ENCODE measurements at places on chromosomes 6 and 20.

GRCh38 chr20:24679448-24680047, 210.1 kb downstream of the SYNDIG1 start:
- DNase-seq, result no peak

GRCh38 chr6:100806296-100806695, 74.8 kb downstream of the ASCC3 start:
- DNase-seq, result no peak

- DNase-seq, result no peak
These were observed 289.0 kb downstream of the SYNE1 start for GRCh38 chr6:152348116-152348515.

- no peak for DNase-seq
These were observed 1958.5 kb upstream of the DEFB115 start for GRCh38 chr20:29298759-29299613.

DNA sequence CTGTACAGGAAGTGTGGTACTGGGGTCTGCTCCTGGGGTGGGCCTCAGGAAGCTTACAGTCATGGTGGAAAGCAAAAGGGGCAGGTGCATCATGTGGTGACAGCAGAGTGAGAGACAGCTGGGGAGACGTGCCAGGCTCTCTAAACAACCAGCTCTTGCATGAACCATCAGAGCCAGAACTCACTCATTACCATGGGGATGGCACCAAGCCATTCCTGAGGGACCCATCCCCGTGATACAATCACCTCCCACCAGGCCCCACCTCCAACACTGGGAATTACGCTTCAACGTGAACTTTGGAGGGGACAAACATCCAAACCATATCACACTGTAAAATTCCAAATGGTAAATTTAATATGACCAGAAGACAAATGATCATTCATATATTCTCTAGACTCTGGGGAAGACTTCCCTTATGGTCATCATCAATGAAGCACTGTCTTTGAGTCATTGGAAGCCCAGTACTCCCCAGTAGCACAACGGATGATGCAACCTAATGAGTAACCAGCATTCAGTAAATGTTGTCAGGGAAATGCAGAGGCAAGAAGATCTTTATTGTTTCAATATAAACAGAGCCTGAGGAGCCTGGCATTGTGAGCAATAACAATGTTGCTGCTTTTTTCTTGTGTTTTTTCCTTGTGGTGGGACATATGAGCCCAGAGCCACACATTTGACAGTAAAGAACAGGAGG, 48.2 kb upstream of the RALY start:
- DNase-seq, result no peak

DNA sequence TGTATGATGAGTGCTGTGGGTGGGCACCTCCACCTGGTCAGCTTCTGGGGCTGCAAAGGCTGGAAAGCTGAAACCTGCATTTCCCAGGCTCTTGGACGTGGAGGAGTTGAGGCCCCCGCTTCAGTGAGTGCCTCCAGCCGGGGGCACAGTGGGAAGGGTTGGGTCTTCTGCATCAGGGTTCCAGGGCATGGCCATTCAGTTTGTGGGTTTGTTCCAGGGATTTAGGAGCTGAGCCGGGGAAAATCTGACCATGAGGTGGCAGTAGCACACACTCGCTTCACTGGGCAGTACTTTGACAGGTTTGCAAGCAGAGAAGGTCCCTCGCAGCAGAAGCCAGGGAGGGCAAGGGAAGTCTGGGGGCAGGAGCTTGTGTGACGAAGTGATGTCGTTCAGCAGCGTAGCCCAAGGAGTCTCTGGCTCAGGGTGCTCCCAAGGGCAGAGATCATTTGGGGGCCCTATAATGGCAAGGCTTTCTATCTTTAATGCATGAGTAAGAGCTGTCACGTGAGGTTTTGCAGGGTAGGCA, 69.5 kb upstream of the SULF2 start:
- no peak for DNase-seq

- DNase-seq, result no peak
These were observed 329.8 kb upstream of the SOX4 start for GRCh38 chr6:21263531-21264287.

GRCh38 chr6:142845624-142846458, 99.1 kb downstream of the HIVEP2 start:
- no peak for DNase-seq

DNA sequence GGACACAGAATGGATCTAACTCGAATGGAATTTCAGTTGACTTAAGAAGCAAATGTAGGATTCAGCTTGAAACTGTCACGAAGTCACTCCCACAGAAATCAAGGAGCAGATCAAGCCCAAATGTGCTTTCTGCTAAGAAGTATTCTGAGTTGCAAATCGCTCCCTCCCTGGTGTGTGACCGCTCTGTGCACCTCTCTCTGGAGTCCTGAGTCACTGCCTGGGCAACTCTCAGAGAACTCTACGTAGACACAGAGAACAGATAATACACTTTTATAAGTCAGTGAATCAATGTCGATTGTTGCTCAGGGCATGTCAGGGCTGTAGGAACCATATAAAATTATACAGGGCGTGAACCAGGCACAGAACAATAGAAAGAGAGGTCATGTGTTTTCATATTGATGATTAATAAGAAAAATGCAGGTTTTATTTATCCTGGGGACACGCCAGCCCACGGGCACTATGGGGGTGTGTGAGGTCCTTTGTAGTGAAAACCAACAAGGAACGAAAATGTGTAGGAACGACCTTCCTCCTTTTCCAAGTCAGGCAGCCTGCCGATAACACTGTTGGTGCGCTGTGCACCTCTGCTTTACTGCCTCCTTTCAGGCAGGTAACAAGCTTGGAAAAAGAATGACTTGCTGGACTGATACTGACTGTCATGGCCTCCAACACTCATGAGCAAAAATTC, 248.1 kb upstream of the FOXQ1 start:
- DNase-seq, result no peak

GRCh38 chr6:160265869-160266476, 7.4 kb upstream of the SLC22A2 start:
- DNase-seq, result no peak

DNA sequence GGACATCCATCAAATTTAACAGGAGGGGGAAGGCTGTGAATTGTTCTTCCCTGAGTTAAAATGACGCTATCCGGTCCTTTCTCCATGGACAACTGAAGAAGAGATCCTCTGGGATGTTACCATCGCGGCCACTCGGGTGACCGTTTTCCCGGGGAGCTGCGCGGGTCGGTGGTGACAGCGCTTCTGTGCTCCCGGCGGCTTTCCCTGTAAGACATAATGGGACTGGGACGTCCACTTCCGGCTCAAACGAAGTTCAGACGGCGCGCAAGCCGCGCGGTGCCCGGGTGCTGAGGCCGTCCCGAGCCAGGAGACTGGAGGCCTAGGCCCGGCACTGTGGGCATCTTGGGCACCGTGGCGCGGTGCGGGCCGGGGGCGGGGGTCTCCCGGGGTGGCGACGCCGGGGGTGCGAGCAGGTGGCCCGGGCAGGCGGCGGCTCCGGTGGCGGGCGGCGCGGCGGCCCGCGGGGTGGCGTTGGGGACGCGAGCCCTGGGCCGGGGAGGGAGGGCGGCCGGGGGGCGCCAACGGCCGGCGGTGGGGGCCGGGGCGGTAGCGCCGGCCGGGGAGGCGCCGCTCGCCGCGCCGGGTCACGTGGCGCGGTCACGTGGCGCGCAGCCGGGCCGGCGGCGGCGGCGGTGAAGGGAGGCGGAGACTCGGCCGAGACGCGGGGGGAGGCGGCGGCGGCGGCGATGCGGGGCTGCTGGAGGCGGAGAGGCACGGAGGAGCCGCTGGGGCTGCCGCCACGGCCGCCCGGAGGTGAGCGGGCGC, 63.6 kb downstream of the GTF2H5 start:
- DNase-seq, result peak; percentile 26

DNA sequence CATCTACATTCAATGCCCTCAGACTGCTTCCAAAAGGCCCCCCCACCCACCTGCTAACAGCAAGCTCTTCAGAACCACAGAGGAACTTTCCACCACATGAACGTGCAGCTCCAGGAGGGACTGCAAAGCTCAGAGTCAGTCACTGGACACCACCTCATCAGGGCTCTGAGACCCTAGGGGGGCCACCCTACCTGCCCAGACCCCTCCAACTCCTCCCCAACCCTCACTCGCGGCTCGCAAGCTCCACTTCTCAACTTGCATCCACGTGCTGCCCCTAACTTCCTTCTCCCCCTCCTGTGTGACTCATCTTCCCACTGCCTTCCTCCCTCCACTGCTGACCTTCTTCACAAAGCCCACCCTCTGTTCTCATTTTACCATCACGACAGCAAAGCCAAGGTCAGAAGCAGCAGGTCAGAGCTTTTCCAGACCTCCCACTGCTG, 6.5 kb downstream of the MBOAT1 start:
- no peak for DNase-seq

DNA sequence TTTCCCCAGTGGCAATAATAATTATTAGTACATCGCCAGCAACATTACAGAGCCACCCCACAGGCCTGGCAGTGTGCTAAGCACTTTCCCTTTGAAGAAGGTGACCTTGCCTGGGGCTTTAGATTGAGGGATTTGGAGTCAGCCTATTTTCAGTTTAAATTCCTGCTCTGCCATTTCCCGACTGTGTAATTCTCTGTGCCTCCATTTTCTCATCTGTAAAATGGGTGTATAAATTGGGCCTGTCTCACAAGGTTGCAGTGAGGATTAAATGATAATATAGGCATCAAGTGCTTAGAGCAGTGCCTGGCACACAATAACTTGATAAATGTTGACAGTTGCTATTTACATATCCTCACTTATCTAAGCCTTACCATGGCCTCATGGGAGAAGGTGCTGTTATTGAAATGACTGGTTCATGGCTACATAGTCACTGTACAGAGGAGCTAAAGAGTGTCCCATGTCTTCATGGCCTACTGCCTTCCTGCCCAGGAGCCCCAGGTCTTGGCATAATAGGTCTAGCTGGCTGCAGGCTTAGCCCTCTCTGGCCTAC, 5.1 kb upstream of the SCRT2 start:
- DNase-seq, result no peak

DNA sequence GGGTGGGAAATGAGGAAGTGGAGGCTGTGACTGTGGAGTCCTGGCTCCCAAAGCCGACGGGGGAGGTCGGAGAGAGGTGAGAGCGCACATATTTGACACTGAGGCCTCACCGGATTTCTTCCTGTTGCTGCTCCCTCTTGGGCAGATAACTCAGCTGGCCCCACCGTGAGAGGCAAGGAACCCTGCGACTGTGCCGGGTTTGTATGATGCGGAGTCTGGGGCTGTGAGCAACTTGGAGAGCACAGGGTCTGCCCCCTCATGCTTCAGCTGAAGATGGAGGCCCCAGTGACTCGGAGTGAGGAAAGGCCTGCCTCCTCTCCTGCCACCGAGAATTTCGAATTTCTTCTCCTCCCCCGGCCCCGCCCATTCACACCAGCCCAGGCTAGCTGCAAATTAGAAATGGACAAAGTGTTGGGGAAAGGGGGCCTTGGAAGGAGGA, 160.6 kb downstream of the GRM4 start:
- DNase-seq, result no peak

GRCh38 chr20:16661756-16662155, 68.1 kb upstream of the SNRPB2 start:
- no peak for DNase-seq

GRCh38 chr6:16286151-16286522, 47.8 kb downstream of the GMPR start:
- DNase-seq, result no peak

DNA sequence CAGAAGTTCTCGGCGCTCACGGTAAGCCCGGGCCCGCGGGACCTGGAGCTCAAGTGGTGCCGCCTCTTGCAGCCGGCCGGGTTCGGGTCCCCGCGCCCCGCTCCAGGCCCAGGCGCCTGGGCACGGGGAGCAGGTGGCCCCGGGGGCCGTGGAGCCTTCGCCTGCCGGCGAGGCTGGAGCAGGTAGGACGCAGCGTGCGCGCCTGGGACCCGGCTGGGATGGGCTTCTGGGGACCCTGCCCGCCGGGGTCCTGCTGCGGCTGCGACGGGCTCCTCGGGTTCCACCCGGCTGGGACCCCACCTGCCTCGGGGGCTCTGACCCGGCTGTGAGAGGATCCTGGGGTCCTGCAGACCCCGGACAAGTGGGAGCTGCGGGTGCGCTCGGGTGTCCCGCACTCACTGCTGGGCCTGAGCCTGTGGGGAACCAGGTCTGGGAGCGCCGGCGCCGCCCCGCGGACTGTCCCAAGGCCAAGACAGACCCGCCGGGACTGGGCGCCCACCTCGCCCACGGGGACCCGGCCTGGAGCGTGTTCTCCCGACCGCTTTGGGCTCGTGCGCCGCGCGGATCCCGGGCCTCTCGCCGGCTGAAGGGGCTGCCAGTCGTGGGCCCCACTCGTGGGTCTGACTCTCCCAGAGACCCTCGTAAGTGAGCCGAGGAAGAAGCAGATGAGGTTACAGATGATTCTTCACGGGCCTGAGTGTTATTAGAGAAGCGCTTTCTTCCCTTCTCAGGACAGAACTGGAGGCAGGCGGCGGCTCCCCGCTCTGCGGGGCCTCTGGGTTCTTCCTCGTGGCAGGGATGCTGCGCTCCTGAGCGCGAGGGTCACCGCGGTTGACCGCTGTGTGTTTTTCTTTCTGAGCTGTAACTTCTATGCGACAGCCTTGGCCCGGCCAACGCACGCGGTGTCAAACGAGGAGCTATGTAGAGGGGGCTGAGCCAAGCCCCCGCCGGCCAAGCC, 729 bp downstream of the SMOC2 start:
- DNase-seq, result no peak

- no peak for DNase-seq
These were observed 14.1 kb downstream of the CDK5RAP1 start for GRCh38 chr20:33387177-33387576.

DNA sequence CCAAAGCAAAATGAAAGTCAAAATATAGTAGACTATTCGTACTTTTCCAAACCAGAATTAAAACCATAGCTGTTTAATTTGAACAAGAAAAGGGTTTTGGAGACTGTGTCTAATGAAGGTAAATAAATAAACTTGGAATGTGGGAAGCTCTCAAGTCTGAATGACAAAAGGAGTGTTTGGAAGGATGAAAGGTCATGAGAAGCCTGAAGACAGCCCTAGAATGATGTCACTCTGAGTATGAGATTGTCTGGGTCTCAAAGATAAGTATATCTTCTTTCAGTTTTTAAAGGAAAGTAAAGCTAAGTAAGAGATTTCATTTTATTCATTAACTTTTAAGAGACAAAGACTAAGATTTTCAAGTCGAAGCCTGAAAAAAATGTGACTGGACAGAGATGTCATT, 72.9 kb downstream of the RFX6 start:
- no peak for DNase-seq

DNA sequence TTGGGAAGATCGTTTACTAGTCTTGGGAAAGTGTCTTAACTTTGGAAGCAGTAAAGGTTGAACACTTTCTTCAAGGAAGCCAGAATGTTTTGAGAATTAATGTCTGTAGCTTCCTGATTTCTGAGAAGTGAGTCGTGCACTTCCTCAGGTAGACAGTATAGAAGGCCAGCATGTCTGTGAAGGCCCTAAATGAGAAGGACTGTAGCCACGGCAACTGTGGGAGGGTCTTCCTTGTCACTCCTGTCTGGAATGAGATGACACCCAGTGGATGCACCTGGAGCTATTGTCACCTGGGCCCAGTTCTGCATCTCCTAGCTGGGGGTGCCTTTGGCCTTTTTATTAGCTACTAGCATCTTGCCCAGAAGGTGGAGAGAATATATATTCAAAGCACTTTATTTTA, 8.8 kb downstream of the STX16 start:
- DNase-seq, result no peak

DNA sequence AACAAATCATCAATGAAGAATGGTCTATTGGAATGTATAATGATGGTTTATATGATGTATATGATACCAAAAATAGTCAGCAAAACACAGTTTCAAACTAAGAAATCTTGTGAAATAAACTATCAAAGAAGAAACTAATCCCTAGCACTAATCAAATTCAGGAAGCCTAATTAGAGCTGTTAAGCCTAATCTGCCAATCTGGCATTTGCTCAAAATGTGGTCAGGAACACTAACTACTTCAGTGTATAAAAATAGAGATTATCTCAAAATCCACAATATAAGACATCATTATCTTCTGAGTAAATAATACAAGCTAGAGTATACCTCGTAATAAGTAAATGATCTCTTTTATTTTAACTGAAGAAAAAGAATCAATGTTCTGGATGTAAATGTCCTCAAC, 12.8 kb upstream of the AKAP7 start:
- no peak for DNase-seq

Data from stimulated activated CD8-positive, alpha-beta memory T cell treated with anti-CD3 and anti-CD28 coated beads, Interleukin-4, amount 100 ng/mL, for 4 hours (primary cell).